ENCODE measurements at places on chromosomes 13 and 19.

DNA sequence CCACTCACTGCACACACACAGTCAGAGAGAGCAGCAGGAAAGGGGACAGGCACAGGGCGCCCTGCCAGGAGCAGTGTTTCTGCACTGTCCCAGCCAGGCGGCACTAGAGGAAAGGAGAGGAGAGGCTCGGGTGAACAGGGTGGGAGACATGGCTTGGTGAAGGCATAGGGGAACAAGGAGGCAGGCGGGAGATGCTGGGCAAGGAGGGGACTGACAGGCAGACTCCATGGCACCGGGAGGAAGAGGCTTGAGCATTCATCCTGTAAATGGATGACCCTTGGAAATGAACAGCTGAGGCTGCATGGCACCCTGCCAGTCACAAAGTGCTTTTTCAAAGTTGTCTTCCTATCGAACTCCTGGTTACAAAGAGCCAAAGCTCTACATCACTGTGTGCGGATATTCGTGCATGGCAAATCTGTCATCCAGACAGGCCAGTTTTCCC, 22.4 kb downstream of the MED26 start:
- no peak for DNase-seq

DNA sequence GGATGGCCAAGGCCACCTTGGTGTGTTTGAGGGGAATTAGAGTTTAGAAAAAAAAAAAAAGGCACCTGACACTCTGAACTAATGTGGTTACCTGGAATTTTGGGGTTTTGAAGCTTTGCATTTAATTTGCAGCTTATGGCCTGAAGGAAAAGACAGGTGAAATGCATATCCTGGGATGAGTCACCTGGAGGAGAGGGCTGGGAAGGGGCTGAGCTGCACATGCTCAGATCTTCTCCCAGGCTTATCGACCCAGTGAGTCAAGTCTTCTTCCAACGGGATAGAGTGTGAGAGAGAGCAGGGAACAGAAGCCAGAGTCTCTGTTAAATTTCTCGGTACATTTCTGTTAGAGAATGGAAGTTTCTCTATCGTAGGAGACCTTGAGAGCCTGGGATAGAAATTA, 29.7 kb upstream of the ALOX5AP start:
- no peak for DNase-seq

DNA sequence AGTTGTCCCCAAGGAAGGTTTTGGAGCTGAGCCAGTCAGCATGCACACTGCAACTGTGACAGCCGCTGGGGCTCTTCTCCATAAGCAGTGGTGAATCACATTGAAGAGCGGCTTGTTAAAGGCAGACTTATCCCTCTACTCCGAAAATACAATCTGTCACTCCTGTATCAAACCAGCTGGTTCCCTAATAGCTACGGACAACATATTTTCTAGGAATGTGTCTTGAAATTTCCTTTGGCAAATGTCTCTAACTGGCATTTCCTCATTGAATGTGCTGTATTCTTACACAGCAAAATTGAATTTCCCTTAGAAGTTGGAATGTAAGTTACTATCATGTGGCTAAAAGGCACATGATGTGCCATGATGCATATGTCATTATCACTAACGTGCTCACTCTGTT, 104.0 kb upstream of the GPR12 start:
- no peak for DNase-seq

DNA sequence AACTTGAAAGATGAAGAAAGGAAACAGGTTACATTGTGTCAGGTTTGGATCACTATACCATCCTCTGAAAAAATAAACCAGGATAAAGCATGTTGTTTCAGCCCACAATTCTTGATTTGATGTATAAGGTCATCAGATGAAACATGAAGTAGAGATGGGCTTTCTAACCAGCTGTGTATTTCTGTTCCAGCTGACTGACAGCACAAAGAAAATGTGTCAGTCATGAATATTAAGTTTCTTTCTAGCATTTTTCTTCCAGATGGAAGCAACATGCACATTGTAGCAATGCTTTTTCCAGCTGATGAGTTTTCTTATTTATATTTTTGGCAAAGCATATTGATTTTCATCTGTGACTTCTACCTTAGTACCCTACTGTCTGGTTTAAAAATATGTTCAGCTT, 199.6 kb downstream of the OXGR1 start:
- no peak for DNase-seq

Measured in hematopoietic multipotent progenitor cell treated with erythropoietin and hydrocortisone succinate and interleukin-3 and kit ligand, for 8 days (in vitro differentiated cells).